ENCODE measurements at places on chromosomes 5 and 9. TPM values are rescaled to one million over a fixed set of nuclear protein-coding genes. Genes with fewer than 3 reads are reported as not detected.

The SLC6A3 gene
- not detected for total RNA-seq

The CDKN2B gene
- 74.0 TPM for total RNA-seq

The PAPPA gene
- total RNA-seq: 211 TPM

The BAG1 gene
- total RNA-seq: 13.9 TPM

The SPATA31C1 gene
- not detected for total RNA-seq

The HRH2 gene
- not detected for total RNA-seq

The PCDHB8 gene
- total RNA-seq: 0.89 TPM

The HMMR gene
- 29.6 TPM for total RNA-seq

The TMEM174 gene
- total RNA-seq: not detected

The TPM2 gene
- total RNA-seq: 1,826 TPM

The IL5 gene
- total RNA-seq: not detected

The SPATA31E1 gene
- total RNA-seq: not detected

The PTGS1 gene
- total RNA-seq: 2.6 TPM

The FST gene
- total RNA-seq: 12.9 TPM

The DOK3 gene
- total RNA-seq: 8.4 TPM

The NMUR2 gene
- not detected for total RNA-seq

The CYSRT1 gene
- 0.30 TPM for total RNA-seq

The PIP5K1B gene
- total RNA-seq: under 0.01 TPM

The SLC36A2 gene
- not detected for total RNA-seq

The CENPK gene
- total RNA-seq: 1.8 TPM

The C5orf58 gene
- total RNA-seq: not detected

All from smooth muscle cell of the umbilical artery (primary cell).